Renal cortical epithelial cell (primary cell): ENCODE measurements at places on chromosomes 16 and 17.

- DNase-seq, result peak; percentile 64
Observed at GRCh38 chr17:17151541-17151940, 54.6 kb downstream of the PLD6 start.

GRCh38 chr16:85250609-85251223, 138.4 kb upstream of the CIBAR2 start:
- DNase-seq, result no peak

DNA sequence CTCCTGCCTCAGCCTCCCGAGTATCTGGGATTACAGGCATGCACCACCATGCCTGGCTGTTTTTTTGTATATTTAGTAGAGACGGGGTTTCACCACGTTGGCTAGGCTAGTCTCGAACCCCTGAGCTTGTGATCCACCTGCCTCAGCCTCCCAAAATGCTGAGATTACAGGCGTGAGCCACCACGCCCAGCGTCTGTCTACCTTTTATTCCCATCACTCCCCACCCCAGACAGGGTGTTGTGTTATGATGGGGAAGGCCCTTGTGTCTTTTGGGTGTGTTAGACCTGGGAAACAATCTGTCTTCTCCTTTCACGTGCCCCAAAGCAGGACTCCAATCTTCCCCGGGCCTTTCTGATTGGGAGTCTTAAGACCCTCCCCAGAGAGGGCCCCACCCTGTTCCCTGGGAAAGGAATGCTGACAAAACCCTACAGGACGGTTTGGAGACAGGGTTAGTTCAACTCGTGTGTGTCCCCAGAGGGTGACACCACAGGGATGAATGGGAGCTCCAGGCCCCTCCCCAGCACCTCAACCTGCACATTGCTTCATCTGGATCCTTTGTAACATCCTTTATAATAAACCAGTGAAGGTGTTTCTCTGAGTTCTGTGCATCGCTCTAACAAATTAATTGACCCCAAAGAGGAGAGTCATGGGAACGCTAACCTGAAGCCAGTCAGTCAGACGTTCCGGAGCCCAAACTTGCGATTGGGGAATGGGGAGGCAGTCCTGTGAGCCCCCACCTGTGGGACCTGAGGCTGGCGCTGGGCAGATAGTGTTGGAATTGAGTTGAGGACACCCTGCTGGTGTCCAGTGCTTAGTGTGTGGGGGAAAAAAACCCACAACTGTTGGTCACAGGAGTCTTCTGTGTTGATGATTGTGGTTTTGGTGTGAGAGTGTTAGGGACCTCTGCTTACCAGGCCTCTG, 3.2 kb upstream of the ELOB start:
- DNase-seq, result no peak

GRCh38 chr16:70396246-70396904, 42.5 kb downstream of the ST3GAL2 start:
- DNase-seq, result no peak

DNA sequence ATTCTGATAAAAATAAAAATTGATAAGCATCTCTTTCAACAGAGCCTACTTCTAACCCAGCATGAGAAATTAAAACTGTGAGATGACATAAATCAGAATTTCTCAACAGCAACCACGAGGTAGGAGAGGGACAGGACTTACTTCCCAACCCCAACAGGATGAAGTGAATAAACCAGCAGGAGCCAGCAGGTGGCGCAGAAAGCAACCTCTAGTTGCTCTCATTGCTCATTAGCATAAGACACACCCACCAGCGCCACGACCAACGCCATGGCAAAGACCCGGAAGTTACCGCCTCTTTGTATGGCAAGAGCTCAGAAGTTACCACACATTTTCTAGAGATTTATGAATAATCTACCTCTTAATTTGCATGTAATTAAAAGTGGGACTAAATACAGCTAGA, 189.4 kb upstream of the CDH8 start:
- DNase-seq, result peak; percentile 23

GRCh38 chr17:21041741-21042457, 912 bp downstream of the USP22 start:
- peak; percentile 29 for DNase-seq

- DNase-seq, result no peak
Observed at GRCh38 chr17:4519361-4519788, 20.7 kb downstream of the SPNS2 start.

DNA sequence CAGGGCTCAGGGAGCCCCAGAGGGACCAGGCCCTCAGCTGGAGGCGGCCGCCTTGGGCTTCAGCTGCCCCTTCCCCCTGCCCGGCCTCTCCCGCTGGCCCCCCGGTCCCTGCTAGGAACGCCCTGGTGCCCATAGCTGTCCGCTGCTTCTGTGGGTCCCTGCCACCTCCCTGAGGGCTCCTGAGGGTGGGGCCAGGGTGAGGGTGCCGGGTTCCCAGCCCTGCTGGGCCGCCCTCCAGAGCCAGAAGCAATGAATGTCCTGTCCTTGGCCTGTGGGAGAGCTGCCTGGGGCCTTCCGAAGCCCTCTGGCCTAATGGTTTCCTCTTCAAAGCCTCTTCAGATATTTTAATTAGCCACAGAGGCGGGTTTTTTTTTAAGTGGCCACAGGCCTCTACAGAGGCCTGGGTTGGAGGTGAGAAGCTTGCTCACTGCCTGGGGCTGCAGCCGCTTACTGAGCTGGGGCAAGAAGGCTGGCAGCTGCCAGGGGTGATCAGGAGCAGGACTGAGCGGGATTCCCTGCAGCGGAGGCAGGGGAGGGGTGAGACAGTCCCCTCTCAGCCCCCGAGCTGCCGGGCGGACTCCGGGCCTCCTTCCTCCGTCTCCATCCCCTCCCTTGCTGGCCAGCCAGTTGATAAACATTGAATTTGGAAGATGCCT, 9.9 kb downstream of the CENPX start:
- no peak for DNase-seq

GRCh38 chr16:46765050-46765449, 16.9 kb upstream of the MYLK3 start:
- peak; percentile 16 for DNase-seq

DNA sequence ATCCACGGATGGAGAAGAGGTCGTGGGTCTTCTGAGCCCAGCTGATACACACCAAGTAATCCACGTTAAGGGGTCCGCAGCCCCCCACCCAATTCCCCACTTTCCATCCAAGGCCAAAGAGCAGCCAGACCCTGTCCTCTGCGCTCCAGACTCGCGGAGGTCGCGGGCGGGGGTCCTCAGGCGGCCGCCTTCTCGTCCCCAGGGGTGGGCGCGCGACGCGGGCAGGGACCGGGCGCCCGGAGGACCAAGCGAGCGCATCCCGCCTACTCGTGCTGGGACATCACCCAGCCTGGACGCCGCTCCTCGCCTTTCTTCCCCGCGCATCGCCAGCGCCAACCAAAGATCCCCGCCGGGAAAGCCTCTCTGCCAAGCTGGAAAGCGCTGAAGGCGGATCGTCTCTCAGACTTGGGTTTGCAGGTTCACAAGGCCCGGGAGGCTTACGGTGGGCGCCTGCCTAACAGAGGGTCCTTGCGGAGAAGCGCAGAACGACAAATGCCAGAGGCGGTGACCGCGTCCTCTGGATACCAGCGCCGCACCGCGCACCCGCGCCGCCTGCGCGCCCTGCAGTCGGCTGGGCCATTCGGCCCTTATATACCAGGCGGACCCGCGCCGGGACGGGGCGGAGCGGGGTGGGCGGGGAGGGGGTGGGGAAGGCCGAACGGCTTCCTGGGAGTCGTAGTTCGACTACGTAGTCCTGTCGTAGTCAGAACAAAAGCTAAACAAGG, 471.6 kb downstream of the SOX9 start:
- DNase-seq, result peak; percentile 55

GRCh38 chr16:86986809-86987487, 330.2 kb downstream of the C16orf95 start:
- DNase-seq, result no peak
